ENCODE measurements at places on chromosomes 5 and 9.

DNA sequence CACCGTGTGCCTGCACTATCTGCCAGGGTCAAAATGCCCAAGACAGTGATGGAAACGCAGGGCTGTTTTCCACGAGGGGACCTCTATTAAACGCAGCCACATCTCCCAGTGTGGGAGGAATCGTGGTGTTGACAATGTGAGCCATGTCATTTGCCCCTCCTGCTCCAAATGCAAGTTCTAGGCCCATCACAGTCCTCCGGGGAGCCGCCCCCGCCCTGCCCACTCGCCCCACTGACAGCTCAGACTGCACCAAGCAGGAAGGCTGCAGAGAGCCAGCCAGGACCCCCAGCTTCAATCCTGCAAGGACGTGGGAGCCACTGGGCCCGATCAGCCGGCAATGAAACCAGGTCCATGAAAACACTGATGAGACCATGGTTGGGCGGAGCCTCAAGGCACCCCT lies 85.9 kb downstream of the VAV2 start:
- DNase-seq, result no peak

- no peak for DNase-seq
Measured at GRCh38 chr5:175668006-175668405, 10.1 kb downstream of the HRH2 start.

DNA sequence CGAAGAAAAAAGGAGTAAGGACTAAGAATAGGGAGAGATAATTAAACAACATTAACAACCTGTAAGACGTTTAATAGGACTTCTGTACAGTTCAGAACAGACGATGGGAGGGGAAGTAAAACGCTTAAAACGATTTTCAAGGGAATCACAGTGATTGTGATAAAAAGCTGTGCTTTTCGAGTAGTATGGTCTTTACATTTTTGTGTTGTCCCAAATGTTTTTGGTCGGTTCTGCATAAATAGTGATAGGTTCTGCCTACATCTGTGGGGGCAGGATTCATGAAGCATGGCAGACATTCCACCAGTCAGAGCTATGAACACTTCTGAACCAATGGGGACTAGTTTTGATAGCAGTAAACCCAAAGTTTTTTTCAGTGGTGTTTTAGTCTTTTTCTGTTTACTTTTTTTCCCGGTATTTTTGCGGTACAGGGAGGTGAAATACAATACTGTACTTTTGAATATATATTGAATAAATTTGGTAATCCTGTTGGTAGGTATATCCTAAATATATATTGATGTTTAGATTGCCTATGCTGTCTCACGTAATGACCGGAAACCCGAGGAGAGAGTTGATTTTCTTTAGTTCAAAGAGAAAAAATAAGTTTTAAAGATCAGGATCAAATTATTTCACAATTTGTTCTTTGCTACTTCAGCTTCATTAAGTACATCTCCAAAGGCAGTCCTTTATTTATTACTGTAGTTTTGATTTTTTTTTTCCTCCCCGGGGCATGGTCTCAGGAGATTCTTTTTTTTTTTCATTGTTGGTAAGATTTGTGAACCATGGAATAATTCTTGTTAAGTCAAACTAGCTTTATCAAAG lies 1.3 kb downstream of the ERBIN start:
- DNase-seq, result no peak

DNA sequence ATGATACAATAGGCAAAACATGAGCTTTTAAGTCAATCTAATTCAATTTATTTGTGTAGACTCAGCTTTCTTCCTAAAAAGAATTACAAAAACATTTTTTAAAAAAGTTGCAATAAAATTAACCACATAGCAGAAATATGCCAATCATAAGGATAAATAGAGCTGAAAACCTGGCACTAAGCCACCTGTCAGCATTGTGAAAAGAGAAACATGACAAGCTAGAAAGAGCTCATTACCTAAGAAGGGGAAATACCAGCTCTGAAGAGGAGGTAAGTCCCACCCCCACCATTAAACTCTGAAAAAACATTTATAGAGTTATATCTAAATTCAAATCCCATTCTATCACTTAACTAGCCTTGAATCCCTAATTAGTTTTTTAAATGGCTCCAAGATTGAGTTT lies 372.9 kb downstream of the OSTF1 start:
- no peak for DNase-seq

GRCh38 chr9:1455766-1456165 lies 405.6 kb downstream of the DMRT2 start:
- no peak for DNase-seq

DNA sequence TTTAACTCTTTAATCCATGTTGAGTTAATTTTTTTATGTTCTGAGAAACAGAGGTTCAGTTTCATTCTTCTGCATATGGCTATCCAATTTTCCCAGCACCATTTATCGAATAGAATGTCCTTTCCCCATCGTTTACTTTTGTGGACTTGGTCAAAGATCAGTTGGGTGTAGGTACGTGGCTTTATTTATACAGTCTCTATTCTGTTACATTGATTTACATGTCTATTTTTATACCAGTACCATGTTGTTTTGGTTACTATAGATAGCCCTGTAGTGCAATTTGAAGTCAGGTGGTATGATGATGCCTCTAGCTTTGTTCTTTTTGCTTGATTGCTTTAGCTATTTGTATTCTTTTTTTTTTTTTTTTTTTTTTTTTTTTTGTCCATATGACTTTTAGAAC lies 462.0 kb downstream of the HTR1A start:
- no peak for DNase-seq

GRCh38 chr5:164357395-164358033 lies 852.1 kb downstream of the MAT2B start:
- DNase-seq, result no peak

DNA sequence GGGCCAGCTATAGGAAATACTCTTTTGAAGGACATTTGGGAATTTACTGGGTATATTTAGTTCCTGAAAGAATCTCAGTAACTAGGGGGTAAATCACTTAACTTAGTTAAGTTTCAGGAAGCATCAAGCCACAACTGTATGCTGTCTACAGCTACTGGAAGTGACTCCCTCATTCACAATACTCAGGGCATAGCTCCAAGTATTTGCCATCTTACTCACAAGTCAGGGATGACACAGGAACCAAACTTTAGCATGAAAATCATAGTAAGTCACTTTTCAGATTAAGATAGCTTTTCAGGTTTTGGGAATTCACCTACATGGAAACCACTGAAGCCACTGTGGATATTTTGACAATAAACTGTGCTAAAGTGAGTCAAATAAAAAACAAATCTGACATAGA lies 242.4 kb upstream of the ATP10B start:
- no peak for DNase-seq

DNA sequence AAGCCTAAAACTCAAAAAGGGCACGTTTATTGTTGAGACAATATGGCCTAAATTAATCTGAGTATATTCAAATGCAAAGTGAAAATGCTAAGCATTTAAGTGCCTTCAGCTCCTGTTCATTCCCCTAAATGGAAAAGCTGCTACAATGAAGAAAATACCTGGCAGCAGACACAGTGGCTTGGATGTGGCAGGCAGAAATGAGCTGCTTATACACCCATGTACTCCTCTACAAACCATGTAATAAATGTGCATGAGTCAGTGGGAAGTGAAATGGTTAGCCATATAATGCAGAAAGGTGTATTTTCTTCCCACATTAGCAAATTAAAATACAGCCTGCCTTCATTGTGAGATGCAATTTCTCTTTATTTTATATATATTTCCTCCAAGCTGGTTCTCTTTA lies 859.2 kb upstream of the SEMA6A start:
- DNase-seq, result no peak

DNA sequence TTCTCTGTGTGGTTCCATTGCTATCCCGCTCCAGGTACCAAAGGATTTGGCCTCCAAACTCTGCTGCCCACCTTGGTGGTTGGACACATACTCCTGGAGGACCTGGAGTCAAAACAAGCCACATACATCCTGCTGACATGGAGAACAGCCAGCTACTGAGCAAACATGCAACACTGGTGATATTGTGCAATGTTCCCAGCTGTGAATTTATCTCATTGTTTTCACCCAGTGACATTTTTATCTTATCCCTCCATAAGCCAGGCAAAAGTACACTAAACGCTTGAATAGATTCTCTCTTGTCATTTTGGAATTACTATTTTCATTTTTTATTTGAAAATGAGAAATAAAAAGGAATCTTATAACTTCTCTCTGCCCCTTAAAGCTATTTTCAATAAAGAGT lies 11.1 kb upstream of the CTSL start:
- no peak for DNase-seq

DNA sequence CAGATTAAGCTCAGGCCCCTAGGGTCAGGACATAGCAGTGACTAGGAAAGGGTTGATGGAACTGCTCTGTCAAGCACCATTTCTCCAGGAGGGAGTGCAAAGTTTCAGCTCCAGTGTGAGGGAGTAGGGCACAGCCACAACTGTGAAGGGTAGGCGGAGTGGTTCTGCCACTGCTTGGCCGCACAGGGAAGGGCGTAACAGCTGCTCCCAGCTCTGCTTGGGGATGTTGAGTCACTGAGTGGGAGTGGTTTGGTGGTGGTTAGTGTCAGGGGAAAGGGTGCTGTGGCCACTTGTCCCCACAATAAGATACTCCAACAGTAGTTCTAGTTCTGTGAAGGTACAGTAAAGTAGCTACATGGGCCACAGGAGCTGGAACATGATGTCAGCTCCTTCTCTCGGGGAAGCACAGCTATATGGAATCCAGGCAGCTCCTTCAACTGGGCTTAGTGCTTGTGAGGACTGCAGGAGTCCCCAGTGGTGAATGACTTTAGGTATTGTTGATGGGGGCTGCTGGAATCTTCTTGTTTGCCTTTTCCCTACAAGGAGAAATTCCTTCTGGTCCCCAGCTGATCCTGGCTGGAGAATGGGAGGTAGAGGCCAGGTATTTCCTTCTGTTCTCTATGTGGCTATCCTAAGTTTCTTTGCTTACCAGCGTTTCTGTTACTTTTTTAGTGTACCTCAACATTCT lies 314.5 kb downstream of the SPATA31D1 start:
- no peak for DNase-seq

GRCh38 chr9:132346177-132346576 lies 8.6 kb downstream of the SETX start:
- no peak for DNase-seq

DNA sequence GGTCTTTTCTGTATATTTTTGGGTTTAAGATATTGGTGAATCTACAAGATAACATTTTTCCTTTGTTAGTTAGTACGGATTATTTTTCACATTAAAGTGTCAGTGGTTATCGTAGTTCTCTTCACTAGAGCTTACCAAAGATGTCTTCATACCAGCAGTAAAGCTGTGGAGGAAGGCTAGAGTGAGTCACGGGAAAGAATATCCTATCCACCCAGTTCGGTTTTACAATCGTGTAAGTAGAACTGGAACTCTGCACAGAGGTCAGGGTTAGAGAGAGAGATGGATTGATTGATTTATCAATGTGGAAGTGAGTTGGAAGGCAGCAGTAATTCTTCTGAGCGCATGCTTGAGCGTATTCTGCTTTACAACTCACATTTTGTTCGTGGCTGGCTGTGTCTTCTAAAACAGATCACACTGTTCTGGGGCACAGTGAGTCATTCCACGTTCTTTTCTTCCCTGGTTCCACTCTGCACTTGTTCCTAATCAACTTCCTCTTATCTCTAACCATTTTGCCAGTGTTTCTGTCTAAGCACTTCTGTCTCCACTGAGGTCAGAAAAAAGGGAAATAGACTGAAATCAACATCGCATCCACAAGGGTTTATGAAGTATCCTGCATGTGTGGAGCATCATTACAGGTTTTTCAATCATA lies 86.5 kb upstream of the ARRDC3 start:
- no peak for DNase-seq

GRCh38 chr5:98796197-98796972 lies 22.9 kb downstream of the RGMB start:
- DNase-seq, result peak; percentile 26

- DNase-seq, result no peak
Measured at GRCh38 chr9:134065612-134066419, 2.0 kb downstream of the BRD3 start.

All from dorsolateral prefrontal cortex (tissue), 122 donors.